Activated naive CD8-positive, alpha-beta T cell treated with anti-CD3 and anti-CD28 coated beads, Interleukin-2, amount 50 U/mL, for 16 hours (primary cell): ENCODE measurements at places on chromosomes 6 and 20.

GRCh38 chr6:130204322-130204721, 18.4 kb downstream of the SAMD3 start:
- no peak for DNase-seq

DNA sequence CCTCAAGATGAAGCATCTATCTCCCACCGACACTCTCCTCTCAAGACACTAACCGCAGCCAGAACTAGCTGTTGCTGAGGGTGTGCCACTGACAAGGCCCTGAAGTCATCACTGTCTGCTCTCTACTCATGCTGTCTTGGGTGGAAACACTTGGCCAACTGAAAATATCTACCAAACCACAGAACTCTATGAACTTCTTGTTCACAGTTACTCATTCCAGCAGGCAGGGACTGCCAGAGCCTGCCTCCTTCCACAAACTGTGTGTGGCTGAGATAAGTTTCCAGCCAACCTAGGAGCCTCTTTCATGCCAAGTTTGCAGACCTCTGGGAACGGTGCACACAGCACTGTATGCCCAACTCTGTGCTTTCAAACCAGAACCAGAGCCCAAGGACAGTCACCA, 45.5 kb upstream of the NXT1 start:
- DNase-seq, result no peak

- no peak for DNase-seq
These were observed 7.9 kb downstream of the RPS6KA2 start for GRCh38 chr6:166618866-166619761.

GRCh38 chr20:34083137-34083536, 28.9 kb downstream of the EIF2S2 start:
- DNase-seq, result no peak

DNA sequence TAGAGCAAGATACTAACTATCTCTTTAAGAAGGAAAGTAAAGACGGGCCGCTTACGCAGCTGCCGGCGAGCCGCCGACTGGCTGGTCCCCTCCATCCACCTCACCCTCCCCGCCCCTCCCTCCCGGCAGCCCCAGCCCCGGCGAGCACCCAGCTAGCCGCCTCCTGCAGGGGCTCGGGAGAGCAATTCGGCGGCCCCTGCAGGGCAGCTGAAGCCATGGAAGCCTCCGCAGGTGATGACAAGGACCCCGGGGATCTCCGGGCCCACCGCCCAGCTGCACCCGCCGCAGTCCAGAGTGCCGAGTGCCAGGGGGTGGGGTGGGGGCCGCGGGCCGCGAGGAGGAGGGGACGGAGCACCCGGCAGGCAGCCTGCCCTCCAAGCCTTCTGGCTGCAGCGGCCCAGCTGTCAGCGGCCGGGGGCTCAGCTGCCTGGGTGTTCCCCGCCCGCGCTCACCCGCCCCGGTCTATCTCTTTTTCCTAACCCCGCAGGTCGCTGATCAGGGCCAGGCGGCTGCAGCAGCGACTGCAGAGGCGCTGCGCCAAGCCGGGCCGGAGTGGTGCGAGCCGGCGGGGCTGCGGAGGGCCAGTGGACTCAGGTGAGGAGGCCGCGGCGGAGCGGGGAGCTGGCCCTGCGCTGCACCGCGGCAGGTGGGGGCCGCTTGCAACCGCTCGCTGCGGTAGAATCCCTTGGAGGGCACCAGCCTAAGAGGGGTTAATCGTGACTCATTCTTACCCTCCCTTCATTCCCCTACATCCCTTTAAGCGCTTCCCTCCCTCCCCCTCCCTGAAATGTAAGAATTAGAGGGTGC, at the start of gene SNPH:
TSS of gene SNPH (plus strand) at position 128 of the 807 bp plus-strand sequence. CDS start 29,946 bp downstream, outside the sequence.
- peak; percentile 42 for DNase-seq

GRCh38 chr6:54700158-54700557, 146.4 kb upstream of the FAM83B start:
- no peak for DNase-seq
